ENCODE measurements at places on chromosomes 3 and 15.

- no peak for DNase-seq
Observed at GRCh38 chr15:70473581-70474370, 289.6 kb downstream of the UACA start.

DNA sequence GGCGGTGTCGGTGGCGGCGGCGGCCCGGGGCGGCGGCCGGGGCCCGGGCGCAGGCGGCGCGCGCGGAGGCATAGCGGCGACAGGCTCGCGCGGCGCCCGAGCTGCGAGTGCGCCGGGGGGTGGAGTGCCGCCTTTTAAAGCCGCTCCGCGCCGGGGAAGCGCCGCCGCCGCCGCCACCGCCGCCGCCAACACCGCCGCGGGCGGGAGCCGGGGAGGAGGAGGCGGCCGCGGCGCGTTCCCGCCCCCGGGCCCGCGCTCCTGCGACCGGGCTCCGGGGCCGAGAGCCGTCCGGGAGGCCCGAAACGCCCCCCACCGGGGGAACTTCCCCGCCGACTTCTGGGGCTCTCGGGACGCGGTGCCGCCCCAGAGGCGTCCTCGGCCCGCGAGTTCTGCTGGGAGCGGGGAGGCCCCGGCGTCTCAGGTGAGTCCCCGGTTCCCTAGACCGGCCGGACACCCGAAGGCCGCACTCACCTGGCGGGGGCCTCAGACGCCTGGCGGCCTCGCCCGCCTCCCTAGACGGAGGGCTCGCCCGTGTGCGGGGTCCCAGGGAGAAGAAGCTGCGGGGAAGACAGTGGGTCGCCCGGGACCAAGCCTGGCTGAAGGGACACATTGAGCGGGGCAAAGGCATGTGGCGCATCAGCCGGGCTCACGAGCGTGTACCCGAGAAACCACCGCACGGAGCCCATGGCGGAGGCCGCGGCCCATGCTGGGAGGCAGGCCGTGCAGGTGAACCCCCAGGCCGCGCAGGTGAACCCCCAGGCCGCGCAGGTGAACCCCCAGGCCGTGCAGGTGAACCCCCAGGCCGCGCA is at the start of gene PCSK6:
Gene PCSK6, minus strand, starts transcription at position 109 of the 809 bp plus-strand sequence. Its CDS starts 37 bp downstream, at position 72.
- DNase-seq = no peak

GRCh38 chr15:44222478-44222877 is 27.4 kb upstream of the FRMD5 start:
- no peak for DNase-seq

DNA sequence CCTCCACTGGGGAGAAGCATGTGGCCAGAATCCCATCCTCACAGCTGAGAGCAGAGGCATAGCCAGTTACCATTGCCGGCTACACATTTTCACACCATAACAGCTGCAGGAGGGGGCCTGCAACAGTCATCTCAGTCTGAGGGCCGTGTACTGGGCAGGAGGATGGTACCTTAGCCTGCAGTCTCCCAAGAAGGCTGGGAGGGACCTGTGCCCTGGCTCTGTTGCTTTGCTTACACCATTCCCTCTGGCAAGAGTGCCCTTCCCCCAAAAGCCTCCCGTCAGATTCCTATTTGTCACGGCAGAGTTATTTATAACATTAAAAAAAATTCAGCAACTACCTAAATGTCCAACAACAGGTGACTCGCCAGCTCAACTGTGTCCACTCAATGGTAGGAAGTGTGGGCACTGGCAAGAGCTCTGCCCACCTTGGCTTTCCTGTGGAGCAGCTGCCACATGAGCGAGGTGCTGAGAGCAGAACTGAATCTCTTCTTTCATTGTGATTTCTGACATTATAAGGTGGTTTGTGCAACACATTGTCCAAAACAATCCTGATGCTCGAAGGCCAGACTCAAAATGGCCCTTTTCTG is 4.4 kb downstream of the CAMKV start:
- DNase-seq = no peak

GRCh38 chr3:28575100-28575745 is 226.6 kb upstream of the AZI2 start:
- no peak for DNase-seq

DNA sequence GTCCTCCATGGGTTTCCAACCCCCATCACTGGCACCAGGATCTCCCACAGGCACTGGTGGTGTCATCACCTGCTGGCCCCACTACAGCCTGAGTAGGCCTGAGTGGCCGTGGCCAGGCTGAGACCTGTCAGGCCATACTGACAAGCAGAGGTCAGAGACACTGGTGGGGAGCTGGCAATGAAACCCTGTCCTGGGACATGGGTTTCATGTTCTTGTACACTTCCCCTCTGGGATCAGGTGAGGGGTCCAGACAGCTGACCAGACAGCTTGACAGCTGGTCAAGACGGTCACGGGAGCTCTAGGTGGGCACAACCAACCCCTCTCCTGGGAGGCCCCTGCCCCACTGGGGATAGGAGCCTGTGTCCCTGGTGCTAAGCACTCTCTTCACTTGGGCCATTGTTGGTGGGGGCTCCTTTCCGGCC is 13.1 kb downstream of the ZBTB47 start:
- no peak for DNase-seq

- no peak for DNase-seq
Observed at GRCh38 chr3:124078953-124079911, 87.3 kb upstream of the ROPN1 start.

DNA sequence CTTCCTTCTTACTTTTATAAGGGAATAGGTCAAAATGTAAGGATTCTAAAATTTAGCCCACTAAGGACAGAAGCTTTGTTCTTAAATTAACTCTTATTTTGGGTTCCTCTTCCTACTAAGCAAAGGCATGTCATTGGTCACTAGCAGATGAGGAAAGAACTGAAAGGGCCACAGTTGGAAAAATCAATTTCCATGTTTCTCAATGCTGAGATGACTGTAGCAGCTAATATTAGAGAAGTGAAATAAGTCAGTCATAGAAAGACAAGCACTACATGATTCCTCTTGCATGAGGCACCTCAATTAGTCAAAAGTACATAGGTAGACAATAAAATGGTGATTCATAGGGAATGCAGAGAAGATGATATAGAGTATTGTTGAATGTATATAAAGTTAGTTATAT is 353.7 kb downstream of the RSL24D1 start:
- no peak for DNase-seq

DNA sequence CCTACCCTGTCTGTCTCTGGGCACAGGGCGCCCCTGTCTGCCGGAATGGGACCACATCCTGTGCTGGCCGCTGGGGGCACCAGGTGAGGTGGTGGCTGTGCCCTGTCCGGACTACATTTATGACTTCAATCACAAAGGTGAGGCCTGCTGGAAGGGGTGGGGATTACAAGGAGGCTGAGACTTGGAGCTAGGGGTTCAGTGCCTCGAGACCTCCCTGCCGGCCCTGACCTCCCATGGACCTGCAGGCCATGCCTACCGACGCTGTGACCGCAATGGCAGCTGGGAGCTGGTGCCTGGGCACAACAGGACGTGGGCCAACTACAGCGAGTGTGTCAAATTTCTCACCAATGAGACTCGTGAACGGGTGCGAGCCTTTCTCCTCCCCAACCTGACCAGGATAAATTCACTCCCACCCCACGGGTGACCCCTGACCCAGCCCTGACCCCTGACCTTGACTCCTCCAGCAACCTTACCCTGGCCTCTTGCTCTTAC is 20.4 kb downstream of the PTH1R start:
- DNase-seq = no peak

GRCh38 chr15:33956397-33956796 is 11.9 kb upstream of the CHRM5 start:
- DNase-seq = no peak

DNA sequence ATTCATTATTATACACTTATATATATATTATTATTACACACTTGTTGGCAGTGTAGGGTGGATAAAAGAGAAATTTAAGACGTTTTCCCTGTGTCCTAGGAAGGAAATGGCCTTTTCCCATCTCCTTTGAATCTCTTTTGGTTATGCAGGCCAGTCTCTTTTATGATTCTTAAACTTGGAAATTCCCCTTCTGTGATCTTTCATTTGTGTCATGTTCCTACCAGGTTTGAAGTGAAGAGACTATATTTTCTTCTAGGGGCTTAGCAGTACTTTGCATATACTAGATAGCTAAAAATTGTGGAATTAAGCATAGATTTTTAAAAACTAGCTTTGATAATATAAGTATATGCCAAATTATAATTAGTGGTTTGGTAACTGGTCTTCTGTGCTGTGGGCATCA is 58.5 kb downstream of the BBX start:
- DNase-seq = no peak

GRCh38 chr3:40801284-40801741 is 276.6 kb downstream of the ZNF621 start:
- no peak for DNase-seq

- DNase-seq = no peak
Observed at GRCh38 chr15:40258544-40258943, 19.7 kb downstream of the PAK6 start.

DNA sequence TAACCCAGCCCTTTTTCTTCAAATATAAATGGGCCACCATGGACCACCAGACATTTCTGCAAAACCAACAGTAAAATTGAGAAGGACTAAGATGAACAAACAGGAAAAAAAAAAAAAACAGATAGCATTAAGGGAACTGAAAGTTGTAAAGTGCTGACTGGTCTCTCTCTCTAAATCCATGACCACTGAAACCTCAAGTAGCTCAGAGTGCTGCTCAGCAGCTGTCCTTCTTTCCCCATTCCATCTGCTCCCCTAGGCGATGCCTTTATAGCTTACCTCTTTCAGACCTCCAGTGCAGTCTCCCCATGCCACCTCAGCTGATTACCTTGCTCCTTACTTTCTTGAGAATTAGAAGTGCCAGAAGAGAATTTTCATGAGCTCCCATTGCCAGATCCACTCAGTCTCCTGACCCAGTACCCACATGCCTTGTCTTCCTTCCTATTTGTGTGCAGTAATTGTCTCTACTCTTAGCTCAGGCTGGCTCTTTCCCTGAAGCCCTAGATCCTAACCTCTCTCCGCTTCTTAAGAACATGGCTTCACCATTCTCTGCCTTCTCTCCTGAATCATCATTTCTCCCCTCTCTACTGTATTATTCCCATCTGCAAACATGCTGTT is 23.9 kb upstream of the XIRP1 start:
- no peak for DNase-seq

- DNase-seq = no peak
Observed at GRCh38 chr3:4820296-4821121, 158.7 kb upstream of the BHLHE40 start.

DNA sequence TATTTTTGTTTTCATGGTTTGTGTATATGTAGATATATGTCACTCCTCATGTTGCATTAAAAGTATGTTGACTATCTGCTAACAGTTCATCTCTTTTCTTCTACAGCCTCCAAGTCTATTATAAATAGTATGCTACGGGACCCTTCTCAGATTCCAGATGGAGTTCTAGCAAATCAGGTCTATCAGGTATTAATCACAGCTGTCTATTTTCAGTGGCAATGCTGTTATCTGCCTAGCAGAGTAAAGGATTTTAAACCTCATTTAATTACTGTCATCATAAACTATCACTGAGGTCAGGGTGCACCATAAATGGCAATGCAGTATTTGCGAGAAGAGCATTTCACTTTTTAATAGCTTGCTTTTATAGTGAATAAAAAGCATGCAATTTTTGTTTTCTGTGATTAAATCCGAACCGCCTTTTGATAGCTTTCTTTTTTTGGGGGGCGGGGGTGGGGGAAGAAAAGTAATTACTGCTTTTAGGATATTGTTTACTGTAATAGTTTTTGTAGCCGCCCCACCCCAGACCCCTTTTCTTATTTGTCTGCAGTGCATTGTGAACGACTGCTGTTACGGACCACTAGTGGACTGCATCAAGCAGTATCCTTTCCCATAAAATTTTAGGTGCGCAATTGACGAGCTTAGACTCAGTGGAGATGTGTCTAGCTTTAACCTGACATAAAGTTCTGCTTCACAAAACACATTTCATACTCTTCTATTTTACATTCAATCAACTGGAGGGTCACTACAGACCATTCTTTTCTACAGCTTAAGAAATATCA is 112.3 kb downstream of the CDIN1 start:
- DNase-seq = no peak

GRCh38 chr3:107737914-107738313 is 215.2 kb downstream of the BBX start:
- no peak for DNase-seq

- DNase-seq = no peak
Observed at GRCh38 chr3:188911026-188911850, 260.5 kb upstream of the TPRG1 start.

- no peak for DNase-seq
Observed at GRCh38 chr3:10858091-10858490, 42.1 kb downstream of the SLC6A11 start.

- DNase-seq = no peak
Observed at GRCh38 chr15:58526647-58527192, 94.9 kb downstream of the LIPC start.

GRCh38 chr15:34942363-34942762 is 27.2 kb downstream of the AQR start:
- DNase-seq = no peak

DNA sequence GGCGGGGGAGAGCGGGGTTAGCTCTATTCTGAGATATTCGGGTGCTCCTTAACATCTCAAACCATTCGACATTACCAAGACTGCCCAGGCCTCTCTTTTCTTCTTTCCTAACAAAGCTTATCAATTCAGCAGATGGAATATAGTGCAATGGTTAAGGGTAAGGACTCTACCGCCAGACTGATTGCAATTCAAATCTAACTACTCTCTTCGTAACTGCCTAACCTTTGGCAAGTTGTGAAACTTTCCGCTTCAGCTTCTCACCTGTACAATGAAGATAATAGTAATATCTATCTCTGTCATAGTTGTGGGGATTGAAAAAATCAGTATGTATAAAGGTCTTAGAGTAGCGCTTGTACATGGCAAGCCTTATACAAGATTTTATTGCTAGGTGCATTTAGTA is 972 bp downstream of the UBA5 start:
- no peak for DNase-seq

DNA sequence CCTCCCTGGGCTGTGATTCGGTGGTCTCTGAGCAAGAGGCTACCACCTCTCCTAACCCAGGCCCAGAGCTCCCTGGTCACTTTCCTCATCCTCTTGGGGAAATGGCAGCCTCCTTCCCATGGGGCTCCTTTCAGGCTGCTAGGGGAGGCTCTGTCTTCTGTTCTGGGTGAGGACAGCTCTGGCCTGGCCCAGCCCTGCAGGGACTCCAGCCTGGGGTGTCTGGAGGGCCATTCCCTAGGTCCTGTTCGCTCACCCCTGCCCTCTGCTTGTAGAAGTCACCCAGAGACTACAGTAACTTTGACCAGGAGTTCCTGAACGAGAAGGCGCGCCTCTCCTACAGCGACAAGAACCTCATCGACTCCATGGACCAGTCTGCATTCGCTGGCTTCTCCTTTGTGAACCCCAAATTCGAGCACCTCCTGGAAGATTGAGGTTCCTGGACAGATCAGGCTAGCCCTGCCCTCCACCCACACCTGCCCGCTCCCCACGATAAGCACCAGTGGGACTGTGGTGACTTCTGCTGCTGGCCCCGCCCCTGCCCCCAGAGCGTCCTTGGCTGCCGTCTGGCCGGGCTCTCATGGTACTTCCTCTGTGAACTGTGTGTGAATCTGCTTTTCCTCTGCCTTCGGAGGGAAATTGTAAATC is 30.9 kb downstream of the PRKCD start:
- no peak for DNase-seq

- DNase-seq = no peak
Observed at GRCh38 chr15:73935547-73935946, 9.3 kb downstream of the LOXL1 start.

- DNase-seq = no peak
Observed at GRCh38 chr3:69445024-69445423, 59.1 kb upstream of the FRMD4B start.

All from stimulated activated CD4-positive, alpha-beta T cell treated with anti-CD3 and anti-CD28 coated beads, Interleukin-1b, Interleukin-23, amount 100 ng/mL, for 1 hour (primary cell).